ENCODE measurements at places on chromosomes 5 and 9.
A peak's percentile ranks its signal among the peaks of the same experiment; 100 is the strongest.

GRCh38 chr5:93078082-93079038 lies 502.7 kb downstream of the NR2F1-AS1 start:
- DNase-seq, result no peak

- DNase-seq, result peak; percentile 66
Observed at GRCh38 chr5:82356808-82357671, 78.9 kb upstream of the RPS23 start.

- no peak for DNase-seq
Observed at GRCh38 chr9:112322701-112323377, 10.6 kb downstream of the PTBP3 start.

DNA sequence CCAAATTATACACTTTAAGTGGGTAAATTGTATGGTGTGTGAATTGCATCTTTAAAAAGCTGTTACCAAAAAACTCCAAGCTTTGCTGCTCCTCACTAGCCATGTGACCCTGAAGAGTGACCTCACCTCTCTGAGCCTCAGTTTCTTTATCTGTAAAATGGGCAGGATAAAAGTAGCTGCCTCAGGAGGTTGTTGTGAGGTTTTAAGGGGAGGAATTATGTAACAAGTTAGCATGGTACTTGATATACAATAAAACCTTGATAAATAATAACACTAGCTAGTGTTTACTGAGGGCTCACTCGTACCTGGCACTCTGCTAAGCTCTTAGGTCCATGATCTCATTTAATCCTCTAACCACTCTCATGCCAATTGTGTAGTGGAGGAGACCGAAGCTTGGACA lies 19.0 kb upstream of the PHF19 start:
- DNase-seq, result no peak

DNA sequence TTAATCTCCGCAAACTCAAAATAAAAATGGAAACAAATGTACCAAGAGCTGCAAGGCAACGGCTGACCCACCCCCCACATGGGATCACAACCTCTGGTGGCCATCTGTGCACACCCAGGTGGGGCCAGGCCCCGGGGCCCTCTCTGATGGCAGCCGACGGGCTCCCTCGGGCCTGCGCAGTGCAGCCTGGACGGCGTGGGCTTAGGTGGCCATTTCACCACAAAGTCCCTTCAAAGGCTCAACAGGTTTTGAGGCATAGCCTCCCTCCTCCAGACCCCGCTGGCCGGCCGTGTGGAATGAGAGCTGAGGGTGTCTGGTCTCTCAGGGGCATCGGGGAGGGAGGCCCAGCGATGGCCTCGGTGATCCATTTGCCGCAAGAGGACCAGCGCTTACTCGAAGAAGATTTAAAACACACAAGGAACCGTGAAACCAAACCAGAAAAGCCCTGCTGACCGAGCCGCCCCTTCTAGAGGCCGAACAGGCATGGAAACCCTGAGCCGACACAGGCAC lies 42.7 kb upstream of the CEP72 start:
- DNase-seq, result no peak

DNA sequence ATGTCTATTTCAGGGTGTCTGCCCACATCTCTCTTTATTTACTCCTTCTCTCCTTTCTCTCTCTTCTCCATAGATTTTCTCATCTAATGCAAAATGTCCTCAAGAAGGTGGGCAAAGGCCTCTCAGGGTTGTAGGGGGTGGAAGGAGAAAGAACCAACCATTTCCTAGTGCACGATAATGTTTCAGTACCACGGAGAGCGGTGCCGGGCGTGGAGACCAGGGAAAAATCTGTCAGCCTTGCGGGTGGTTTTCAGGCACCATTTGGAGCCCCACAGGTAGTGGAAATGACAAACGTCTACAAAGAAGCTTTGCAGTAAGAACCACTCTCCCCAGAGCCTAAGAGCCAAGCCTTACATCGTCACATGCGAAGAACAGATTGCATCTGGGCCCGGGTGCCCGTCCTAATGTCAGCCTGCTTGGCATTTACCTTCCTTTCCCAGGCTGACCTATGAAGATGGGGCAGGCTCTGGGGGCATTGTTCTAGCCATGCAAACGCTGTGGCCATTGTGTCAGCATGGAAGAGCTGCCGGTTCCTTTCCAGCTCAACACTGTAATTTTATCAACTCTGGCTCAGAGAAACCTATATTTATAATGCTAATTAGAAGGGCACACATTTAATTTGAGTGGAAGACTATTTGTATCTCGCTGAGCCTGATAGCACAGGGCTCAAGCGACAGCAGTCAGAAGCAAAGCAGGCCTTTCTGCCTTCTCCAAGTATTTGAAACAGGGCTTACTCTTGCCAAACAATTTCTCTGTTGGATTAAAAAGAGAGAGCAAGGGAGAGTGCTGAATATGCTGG lies 430.1 kb upstream of the WWC1 start:
- peak; percentile 2 for DNase-seq

DNA sequence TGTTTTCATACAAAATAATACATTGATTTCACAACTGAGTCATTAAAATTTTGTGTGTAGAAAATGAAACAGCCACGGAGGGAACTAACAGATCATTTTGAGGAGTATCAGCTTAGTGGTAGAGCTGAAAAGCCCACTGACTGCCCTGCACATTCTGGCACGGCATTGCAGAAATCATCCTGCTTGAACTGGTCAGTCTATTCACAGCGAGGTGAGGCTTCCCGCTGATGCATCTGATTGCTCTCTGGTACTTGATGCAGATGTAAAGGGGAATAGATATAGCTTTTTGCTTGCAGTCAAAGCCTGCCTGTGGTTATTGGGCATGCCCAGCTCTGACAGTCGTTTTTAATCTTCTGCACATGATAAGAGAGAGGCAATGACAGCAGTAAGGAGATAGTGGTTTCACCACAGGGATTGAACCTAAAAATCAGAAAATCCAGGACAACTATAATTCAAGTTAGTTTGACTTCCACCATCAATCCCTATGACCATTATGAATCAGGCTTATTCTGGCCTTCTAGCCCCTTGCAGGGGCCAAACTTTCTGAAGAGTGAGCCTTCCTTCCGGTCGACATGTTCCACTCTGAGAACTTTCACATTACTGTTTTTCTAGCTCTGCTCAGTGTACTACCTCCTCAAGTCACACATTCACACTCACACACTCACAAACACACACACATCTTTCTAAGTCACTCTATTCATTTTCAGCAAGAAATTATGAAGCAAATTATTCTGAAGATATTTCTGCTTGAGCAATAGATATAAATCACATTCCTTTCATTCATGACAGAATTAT lies 782.8 kb upstream of the NUDT12 start:
- DNase-seq, result no peak

- DNase-seq, result no peak
Observed at GRCh38 chr9:83299571-83299970, 236.6 kb upstream of the RASEF start.
